KBM-7 (cell line): ENCODE measurements at places on chromosomes 16 and 17.

- no peak for DNase-seq
These were observed 2.1 kb upstream of the LRRC75A start for GRCh38 chr17:16494059-16494458.

DNA sequence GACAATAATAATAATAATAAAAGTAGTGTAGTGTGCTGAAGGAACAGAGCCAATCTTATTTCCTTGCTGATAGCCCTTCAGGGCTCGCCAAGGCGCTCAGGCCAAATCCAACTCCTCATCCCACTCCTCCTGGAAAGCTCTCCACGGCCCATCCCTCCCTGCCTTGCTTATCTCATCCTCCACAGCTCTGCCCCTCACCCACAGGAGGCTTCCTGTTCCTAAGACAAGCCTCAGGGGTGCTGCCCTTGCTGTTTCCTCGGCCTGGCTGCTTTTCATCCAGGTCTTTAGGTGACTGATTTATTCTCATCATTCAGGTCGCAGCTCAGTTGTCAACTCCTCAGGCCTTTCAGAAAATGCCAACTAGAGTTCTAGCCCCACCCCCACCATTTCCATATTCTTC, 11.2 kb downstream of the GTF3C1 start:
- DNase-seq = no peak

GRCh38 chr17:72357764-72358365, 237.0 kb downstream of the SOX9 start:
- no peak for DNase-seq

DNA sequence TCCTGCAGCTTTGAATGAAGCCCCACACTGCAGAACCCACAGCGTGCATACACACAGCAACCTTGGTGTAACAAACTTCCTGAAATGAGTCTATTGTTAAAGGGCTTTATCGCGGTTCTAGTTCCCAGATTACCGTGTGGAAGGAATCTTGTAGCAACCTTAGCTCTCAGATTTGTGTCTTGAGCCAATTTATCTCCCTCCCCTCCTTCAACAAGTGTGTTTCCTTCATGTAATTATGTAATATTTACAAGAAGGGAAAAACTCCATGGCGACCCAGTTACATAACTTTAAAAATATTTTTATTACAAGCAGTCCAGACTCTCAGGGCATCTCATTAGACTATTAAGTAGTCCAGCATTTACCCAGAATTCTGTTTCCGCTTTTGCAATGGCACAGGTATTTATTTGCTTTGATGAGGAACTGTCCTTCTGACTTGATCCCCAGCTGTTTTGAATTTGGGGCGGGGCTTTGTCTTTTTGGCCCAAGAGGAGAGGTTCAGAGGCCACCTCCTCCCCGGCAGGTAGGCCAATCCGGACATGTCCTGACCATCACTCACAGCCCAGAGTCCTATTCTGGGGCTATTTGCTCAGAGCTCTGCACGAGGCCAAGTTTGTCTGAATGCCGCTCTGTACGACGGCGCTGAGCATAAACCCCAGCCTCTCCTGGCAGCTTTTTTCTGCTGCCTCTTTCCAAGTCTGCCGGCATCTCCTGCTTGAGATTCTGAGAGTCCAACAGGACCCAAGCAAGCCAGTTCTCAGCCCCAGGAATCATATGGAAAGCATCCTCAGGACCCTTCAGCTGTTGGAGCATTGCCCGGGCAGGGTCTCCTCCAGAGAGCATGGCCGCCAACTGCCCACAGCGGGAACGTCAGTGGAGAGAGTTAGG, 35.6 kb downstream of the CLEC16A start:
- DNase-seq = no peak

GRCh38 chr16:49431040-49431439, 57.4 kb downstream of the C16orf78 start:
- DNase-seq = no peak

DNA sequence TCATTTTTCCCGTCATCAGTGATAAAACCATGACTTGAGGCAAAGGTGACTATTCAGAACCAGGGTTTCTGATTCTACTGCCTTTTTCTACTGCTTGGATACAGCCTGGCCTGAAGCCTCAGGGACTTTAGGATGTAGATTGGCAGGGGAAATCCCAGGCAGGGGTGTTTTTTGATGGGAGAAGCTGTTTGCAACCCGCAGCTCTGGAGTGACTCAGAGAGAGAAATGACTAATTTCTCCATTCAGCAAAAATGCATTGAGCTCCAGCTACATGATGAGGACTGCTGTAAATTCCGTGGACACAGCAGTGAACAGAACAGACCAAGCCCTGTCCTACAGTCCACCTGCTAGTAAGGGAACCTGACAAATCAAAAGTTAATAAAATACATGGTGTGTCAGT, 560.6 kb downstream of the CDH13 start:
- no peak for DNase-seq

GRCh38 chr17:9521062-9521461, 54.6 kb downstream of the STX8 start:
- DNase-seq = no peak

GRCh38 chr17:74742153-74742515, 5.1 kb downstream of the RAB37 start:
- peak; percentile 91 for DNase-seq

DNA sequence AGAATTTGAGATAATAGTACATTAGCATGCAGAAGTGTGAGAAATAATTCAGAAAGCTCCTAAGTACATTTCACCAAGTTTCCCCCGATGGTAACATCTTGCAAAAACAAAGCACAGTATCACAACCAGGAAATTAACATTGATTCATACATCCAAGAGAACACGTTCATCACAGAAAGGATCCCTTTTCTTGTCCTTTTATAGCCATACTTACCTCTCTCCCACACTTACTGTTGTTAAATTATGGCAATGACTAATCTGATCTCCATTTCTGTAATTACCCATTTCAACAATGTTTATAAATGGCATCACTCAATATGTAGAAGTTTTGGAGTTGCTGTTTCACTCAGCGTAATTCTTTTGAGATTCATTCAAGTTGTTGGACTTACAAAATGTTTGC, 1260.0 kb downstream of the CDH8 start:
- DNase-seq = no peak

- no peak for DNase-seq
These were observed 10.5 kb downstream of the GAA start for GRCh38 chr17:80111702-80112470.

- DNase-seq = peak; percentile 62
These were observed 35.2 kb downstream of the HSBP1 start for GRCh38 chr16:83842756-83843507.

GRCh38 chr17:17440010-17440843, 36.6 kb upstream of the MED9 start:
- peak; percentile 85 for DNase-seq

DNA sequence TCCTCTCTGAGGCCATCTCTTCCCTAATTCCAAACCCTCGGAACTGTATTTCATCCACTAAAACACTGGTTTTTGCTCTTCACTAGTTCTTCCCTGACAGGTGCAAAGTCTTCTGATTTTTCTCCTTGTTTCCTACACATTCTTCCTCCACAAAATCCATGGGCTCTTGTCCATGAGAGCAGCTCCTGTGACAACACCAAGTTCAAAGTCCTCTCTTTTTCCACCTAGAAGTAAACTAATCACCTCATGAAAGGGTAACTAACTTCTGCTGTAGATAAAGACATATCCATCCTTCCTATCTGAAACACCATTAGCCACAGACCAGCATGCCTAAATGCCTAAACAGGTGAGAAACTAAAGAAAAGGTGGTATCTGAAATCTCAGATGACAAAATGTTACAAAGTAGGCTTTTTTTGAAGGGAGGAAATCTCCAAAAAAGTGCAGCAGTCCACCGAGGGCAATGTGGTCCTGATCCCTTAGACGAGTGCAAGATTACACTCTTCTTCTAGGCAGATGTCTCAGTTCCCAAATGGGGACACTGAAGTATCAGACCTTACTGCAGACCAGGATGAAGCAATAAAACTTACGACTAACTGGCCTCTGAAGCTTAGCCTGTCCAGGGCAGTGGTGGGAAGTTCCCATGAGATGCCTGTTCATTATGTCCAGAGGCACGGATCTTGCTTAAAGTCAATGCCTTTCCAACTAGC, 2.8 kb downstream of the PIP4K2B start:
- no peak for DNase-seq

DNA sequence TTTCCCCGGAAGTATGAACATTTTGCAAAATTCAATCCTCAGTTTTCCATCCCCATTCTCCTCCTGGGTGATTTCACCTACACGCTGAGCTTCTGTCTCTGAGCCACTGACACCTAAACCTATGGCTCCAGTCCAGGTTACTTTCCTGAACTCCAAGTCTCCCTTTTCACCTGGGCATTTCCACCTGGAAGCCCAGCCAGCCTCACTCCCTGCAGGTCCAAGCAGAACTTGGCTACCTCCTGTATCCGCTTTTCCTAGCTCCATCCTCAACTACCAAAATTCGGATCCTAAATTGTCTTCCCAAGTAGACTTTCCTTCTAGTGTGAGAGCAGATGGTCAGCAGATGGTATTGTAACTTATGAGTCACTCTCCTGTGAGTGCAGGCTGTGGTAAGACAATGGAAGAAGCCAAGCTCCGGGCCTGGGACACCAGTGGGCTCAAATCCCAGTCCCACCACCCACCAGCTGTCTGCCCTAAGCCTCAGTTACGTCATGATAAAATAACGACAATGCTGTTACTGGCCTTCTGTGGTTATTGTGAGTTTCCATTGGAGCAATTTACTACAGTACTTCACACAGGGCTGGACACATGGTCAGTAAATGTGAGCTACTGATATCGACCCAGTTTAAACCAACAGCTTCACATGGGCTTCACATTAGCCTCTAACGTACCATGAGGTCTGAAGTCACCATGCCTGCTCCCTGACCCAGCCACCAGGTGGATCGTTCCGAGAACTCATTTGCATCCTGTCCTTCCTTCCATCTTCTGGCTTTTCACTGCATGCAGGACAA, 33.3 kb downstream of the PECAM1 start:
- DNase-seq = no peak

DNA sequence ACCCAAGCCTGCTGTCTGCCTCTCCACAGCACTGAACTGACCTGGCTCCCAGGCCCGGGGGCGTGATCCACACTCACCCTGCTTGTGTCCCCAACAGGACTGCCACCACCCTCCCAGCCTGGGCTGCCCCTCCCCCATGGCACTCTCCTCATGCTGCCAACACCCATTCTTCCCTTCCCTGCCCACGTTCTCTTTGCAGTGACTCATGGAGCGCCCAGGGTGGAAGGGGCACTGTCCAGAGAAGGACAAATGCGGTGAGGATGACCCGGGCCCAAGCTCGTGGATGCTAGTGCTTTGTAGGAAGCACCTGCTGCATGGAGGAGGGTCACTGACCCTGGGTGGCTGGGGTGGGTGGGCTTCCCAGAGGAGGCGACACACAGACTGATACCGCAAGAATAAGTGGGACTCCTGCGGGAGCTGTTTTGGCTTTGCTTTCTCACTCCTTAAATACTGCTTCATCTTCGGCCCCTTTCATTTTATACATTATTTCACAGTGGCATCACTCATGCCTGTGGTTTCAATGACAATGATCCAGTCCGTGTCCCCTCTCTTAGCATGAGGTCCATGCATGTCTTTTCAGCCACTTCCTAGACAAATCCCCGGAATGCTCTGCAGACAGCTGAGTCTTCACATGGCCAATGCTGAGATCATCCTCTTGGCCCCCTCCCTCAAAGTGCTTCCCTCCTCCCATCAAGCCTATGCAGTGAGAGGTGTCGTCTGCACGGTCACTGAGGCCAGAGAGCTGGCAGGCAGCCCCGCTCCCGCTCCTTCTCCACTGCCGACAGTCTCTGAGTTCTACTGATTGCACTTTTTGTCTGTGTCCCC, 17.6 kb downstream of the CDK5R1 start:
- no peak for DNase-seq

GRCh38 chr16:57619606-57620334, 8.7 kb upstream of the ADGRG1 start:
- no peak for DNase-seq

- no peak for DNase-seq
These were observed 2.5 kb downstream of the BHLHA9 start for GRCh38 chr17:1272701-1273100.

- no peak for DNase-seq
These were observed 10.8 kb upstream of the BCAR1 start for GRCh38 chr16:75262104-75262799.

DNA sequence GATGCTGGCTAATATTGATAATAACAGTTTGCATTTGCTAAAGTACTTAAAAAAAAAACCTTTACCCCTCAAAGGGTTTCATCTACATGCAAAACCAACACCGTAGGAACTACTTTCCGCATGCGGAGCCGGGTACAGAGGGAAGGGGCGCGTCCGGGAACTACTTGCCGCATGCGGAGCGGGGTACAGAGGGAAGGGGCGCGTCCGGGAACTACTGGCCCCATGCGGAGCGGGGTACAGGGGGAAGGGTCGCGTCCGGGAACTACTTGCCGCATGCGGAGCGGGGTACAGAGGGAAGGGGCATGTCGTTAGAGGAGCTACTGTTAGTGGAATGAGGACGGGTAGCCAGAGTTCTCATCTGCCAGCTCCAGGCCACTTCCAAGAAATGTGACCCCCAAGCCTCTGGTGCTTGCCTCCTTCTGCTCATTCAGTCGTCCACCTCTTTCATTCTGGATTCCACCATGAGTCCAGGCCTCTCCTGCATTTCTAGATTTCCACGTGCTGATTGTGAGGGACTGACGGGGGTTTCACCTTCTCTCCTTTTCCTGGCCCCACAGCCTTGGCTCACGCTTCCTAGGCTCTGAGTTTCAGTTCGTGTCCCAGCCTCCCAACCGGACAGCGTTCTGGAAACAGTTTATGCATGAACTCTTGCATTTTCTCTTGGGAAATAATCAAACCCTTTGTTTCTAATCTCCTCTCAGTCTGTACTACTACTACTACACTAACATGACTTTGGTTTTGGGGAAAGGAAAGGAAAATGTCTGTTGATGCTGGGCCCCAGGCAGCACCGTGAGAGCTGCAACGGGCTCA, 26.9 kb downstream of the MINK1 start:
- no peak for DNase-seq

- DNase-seq = no peak
These were observed 10.9 kb downstream of the HSPB9 start for GRCh38 chr17:42133461-42134041.

GRCh38 chr16:85418978-85419491, 194.1 kb upstream of the GSE1 start:
- no peak for DNase-seq

DNA sequence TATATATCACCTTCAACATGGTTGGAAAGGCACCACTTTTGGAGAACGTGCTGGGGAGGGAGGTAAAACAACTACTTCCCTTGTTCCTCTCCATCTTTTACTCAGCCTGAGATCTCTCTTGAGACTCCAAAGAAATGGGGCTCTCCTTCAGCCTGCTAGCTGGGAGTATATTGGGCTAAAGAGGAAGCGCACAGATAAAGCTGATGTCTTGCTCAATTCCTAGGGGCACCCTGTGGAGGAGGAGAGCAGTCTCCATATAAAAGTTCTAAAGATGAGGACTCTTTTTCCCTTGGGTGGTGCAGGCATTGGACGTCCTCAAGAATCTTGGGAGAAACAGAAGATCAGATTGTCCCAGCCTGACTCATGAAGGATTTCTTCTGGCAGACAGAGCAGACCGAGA, 4.6 kb upstream of the ETV4 start:
- no peak for DNase-seq

- DNase-seq = no peak
These were observed 30.4 kb downstream of the ENGASE start for GRCh38 chr17:79104898-79105600.
